Stimulated activated CD4-positive, alpha-beta T cell treated with anti-CD3 and anti-CD28 coated beads, TNF-alpha, amount 100 ng/mL, for 24 hours (primary cell): ENCODE measurements at places on chromosomes 3 and 15.
A peak's percentile ranks its signal among the peaks of the same experiment; 100 is the strongest.

- no peak for DNase-seq
These were observed 221.4 kb downstream of the NR1D2 start for GRCh38 chr3:24166515-24166914.

GRCh38 chr15:94631608-94632007 lies 400.2 kb downstream of the MCTP2 start:
- no peak for DNase-seq

GRCh38 chr3:169493521-169494141 lies 169.9 kb downstream of the MECOM start:
- no peak for DNase-seq

DNA sequence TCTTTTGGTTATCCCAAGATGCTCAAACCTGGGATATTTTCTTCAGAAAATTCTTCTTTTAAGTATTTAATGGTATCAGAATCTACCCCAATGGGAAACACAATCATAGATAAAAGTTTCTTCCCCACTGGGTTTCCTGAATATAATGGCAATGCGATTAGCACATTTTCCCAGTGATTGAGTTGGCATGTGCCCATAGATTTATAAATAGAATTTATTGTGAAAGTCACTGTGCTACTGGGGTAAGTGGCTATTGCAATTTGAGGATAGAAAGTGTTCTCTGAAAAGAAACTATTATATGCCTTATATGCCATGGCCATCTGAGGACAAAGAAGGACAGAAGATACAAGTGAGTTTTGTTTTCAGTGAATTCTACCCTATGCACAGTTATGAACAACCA lies 99.0 kb upstream of the RBMS3 start:
- no peak for DNase-seq

GRCh38 chr15:85545752-85546151 lies 165.3 kb downstream of the AKAP13 start:
- DNase-seq = no peak

DNA sequence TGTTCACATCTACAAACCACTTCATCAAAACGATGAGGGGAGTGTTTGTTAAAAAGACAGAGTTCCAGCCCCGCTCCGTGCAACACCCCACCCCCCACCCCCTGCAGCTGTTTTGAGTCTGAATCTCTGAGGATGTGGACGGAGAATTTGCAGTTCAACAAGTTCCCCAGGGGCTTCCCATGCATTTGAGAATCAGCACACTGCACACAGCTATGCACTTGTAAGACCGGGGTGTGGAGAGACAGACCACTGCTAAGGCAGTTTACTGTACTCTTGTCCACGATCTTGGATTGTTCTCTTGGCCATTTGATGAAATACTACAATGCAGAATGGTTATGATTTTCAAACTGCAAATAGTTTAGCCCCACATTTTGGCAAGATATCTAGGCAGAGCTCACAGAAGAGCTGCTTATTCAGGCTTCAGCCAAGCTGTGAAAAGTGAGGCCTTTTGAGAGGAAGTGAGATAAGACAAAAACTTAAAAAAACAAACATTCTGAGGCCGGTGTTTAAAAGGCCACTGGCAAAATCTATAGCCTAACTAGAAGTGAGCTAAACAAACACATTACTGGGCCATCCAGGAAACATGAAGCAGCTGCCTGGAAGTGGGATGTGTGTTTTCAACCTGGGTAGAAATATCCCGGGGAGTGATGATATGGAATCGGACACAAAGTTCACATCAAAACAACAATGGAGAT lies 308.2 kb upstream of the ADAMTS9 start:
- DNase-seq = no peak

DNA sequence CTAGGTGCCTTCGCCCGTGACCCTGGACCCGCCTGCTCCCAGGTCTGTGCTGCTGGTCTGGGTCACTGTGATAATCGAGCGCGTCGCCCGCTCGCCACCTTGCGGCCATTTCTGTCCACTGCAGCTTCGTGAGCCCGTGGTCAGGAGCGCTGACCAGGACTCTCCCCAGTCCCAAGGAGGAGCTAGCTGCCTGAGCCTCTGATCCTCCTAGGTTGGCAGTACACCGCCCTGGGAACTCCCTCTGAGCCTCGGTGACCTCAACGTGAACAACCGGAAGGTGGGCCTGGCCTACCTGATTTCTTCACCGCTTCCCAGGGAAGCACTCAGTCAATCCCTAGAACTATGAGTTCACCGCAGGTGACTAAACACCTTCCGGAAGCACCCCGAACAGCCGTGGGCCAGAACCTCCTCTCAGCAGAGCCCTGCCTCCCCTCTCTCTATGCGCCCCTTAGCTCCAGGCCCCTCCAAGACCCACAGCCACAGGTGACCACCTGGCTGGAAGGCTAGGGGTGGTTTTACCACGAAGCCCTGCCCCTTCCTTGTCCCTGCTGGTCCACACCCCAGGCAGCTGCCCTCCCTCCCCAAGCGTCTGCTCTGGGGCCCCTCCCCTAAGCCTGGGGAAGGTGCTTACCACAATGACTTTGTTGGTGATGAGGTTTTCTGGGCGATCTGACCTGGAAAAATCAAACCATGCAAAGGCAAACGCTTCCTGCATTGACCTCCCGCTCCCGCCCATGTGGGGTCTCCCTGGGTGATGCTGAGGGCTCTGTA lies 9.7 kb downstream of the PLA2G4D start:
- peak; percentile 41 for DNase-seq

DNA sequence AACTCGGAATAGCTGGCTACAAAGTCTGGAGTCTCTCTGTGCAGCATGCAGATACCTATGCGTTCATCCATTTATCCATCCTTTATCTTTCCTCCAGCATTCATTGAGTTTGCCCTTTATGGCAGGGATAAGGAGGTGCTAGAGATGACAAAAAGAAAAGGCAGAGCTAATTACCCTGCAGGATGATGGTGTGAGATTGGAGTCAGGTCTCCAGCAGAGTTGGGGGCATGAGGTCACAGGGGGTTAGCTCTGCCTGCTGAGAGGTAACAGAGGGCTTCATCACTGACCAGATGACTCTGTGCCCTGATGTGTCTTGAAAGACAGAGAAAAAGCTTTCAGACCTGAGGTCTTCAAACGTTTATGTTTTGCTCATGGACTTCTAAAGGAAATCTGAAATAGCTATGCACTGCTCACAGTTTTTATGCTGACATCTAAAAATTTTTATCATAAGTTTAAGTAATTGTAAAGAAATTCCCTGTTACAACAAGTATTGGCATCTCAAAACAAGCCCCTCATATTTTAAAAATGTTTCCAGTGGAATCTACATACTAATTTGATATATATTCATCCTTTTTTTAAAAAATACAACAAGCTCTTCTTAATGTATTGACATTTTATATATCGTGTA lies 132.3 kb upstream of the ANKRD28 start:
- DNase-seq = no peak

DNA sequence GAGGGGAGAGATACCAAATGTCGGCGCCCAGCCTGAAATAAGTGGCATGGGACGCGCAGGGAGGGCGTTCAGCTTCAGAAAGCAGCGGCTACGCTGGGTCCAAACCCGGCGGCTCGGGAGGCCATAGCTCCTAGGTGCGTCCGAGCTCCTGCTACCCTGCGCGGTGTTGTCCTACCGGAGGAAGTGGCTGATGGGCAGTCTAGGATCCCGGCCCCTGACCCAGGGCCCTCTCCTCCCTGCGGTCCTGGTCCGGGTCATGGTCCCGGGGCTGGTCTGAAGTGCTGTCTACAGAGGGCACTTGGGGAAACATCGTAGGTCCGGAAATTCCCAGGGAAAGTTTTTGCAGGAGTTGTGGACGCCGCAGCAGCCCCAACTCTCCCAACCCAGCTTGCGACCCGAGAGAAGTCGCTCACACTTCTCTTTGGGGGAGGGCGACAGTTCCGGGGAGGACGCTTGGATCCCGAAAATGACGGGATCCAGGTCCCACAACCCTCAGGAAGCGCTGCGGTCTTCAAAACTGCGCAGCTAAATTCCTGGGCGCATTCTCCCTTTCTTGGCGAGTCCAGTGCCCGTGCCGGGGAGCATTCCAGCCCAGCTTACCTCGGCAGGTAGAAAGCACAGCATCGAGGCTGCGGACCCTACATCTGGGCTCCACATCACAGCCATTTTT lies 9.1 kb upstream of the FOXB1 start:
- DNase-seq = no peak

DNA sequence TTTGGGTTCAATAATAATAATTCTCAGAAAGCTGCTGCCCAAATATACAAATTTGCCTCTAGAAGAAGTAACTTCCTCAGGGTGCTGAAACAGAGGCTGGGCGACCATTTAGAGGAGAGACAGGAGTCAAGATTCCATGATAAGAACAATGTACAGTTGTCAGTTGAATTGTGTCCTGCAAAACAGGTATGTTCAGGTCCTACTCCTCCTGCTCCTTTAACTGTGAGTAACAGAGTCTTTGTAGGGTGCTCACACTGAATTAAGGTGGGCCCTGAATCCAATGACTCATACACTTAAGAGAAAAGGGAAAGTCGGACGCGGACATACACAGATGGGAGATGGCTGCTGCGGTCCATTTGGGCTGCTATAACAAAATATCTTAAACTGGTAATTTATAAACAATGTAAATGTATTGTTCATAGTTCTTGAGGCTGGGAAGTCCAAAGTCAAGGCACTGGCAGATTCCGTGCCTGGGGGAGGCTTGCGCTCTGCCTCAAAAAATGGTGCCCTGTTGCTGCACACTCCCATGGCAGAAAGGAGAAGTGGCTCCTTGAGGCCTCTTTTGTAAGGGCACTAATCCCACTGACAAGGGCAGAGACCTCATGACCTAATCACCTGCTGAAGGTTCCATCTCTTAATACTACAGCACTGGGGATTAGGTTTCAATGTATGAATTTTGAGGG lies 55.1 kb downstream of the MB21D2 start:
- DNase-seq = no peak

DNA sequence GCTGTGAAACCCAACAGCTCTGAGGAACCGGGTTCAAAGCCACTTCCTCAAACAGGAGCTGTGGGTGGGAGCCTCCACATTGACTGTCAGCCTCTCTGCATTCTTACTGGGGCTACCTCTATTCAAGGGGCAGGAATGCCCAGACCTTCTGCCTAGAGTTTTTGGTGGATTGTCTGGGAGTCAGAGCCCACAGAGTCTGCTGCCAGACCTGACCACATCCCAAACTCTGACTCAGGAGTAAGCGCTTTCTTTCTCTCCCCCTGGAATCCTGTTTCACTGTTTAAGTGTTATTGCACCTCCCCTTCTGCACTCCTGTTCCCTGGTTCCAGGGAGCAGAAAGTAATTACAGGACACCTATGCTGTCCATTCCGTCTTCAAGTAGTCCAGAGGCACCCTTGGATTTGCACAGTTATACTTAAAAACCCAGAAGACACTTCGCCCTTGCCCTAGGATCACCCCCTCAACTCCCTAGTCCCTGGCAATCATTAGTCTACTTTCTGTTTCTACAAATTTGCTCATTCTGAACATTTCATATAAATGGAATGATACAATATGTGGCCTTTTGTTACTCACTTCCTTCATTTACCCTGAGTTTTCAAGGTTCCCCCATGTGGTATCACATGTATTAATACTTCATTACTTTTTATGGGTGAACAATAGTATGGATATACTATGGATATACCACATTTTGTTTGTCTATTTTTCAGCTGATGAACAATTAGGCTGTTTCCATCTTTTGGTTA lies 37.9 kb upstream of the TJP1 start:
- no peak for DNase-seq

- no peak for DNase-seq
These were observed 44.5 kb downstream of the KY start for GRCh38 chr3:134606033-134607025.

- DNase-seq = no peak
These were observed 16.2 kb downstream of the GALNT15 start for GRCh38 chr3:16190704-16191103.

- DNase-seq = no peak
These were observed 38.7 kb downstream of the FGD5 start for GRCh38 chr3:14857506-14857905.

GRCh38 chr15:99745370-99746086 lies 12.3 kb upstream of the LYSMD4 start:
- no peak for DNase-seq

- DNase-seq = no peak
These were observed 694 bp upstream of the EEFSEC start for GRCh38 chr3:128152419-128153155.

- DNase-seq = no peak
These were observed 271.9 kb upstream of the TBL1XR1 start for GRCh38 chr3:177469216-177469615.

DNA sequence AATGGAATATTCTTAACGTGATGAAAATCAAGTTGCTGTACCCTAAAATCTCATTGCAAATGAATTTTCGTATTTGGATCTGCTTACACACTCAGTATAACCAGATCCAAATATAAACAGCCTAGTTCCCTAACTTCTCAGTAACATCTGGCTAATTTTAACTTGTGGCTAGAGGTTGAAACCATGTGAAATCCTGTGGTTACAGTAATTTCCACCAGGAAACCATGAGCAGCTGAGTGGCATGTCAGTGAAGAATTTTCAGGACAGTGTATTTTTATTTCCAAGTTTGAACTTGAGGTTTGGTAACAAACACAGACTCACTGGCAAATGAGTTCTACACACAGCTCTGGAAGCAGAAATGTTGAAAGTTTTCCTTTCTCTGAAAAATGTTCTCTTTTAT lies 754.1 kb downstream of the NR2F2 start:
- DNase-seq = no peak

DNA sequence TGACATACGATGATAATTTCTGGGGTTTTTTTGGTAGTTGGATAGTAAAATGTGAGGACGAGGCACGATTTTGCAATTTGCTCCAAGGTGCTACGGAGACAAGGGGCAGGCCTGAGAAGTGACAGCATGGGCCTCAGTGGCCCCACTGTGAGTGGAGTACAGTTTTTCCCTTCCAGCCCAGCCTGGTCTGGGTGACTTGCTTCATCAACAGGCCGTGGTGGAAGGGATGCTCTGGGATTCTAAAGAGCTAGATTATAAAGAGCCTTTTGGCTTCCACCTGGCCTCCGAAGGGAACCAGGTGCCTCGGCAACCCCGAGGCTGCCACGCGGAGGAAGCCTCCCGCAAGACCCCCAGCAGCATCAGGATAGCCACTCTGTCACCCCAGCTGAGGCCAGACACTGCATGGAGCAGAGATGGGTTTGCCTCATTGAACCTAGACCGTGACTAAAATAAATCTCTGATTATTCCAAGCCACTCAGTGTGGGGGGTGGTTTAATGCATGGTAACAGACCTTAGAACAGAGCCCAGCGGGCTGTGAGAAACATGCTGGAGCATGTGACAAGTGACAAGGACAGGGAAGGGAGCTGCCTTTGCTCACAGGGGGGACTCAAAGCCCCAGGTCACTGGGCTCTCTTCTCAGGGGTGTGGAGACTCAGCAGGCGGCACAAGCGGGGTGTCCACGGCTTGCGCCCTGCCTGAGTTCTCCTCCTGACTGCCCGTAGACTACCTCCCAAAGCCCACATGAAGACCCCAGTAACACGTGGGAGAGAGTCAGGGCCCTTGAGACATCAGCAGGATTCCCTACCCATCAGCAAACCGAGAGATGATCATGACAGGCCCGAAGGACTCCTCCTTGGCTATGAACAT lies 22.6 kb upstream of the SLC41A3 start:
- DNase-seq = no peak
